ENCODE measurements at places on chromosomes 4 and X.

DNA sequence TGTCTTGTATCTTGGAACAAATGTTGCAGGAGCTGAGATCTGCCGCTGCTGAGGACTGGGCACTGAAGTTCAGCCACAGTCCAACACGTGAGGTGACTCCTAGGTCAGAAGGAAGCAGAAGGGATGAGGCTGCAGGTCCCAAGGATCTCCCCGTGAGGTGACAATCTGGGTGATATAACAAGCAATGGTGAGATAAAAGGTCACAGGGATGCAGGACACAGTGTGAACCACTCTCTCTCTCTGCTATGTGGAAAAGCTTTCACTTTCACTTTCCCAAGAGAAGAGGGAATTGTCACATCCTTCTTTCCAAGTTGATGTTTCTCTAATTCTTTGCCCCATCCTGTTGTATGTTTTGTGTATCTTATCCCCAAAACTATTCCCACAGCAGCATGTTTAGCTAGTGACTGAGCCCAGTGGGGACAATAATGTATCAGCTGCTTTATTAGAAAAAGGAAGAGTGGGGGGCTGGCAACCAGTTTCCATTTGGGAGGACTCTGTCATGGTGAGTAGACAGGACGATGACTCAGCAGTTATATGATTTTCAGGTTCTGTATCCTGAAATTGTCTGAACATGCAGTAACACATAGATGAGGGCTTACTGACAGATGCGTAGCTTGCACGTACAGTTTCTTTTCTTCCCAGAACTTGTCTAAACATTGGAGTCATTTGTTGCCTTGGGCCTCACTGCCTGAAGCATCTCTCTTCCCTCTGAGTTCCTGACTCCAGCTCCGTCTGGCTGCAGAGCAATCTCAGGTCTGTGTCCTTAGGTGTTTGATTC is 1415.8 kb upstream of the TENM3 start:
- no peak for DNase-seq

GRCh38 chr4:6938237-6938636 is 28.6 kb downstream of the TBC1D14 start:
- DNase-seq: no peak

DNA sequence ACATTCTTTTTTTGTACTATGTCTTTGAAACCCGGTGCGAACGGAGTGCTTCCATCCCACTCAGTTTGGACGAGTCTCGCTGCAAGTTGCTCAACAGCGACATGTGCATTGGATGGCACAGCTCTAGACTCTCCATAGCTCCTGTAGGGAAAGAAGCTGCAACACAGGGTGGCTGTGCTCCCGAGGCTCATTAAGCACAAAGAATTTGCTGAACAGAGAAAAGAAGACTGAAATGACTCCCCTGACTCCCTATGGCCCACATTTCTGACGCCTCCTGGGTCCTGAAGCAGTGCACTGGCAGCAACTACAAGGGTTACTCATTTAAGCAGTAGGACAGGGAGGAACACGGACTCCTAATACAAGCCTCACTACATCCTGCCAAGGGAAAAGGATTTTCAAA is 127.4 kb downstream of the SH3RF1 start:
- DNase-seq: no peak

DNA sequence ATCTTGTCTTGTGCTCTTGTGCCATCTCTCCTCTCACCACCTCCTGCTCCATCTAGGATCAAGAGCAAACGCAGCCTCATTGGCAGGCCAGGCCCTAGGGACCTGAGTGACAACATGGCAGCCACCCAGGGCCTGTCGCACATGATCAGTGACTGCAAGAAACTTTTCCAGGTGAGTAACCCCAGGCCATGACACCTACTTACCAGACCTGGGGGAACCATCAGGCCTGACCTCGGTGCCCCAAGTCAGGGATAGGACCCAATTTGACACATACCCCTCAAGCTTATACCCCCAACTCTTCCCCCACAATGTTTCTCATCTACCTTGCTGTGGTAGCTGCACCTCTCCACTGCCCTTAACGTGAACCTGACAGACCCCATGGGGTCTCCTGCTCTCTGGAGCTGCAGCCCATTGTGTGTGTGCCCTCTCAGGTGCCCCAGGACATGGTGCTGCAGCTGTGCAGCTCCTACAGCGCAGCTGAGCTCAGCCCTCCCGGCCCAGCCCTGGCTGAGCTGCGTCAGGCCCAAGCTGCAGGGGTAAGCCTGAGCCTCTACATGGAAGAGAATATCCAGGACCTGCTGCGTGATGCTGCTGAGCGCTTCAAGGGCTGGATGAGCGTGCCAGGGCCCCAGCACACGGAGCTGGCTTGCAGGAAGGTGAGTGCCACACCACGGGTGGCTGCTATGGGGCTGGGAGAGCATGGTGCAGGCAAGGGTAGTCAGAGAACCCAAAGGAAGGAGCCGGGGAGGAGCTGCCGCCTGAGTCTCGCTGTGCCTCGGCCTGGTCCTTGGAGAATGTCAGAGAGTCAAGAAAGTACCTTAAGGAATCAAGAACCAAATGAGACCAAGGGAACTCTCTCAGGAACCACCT is 74.8 kb downstream of the STARD8 start:
- no peak for DNase-seq

DNA sequence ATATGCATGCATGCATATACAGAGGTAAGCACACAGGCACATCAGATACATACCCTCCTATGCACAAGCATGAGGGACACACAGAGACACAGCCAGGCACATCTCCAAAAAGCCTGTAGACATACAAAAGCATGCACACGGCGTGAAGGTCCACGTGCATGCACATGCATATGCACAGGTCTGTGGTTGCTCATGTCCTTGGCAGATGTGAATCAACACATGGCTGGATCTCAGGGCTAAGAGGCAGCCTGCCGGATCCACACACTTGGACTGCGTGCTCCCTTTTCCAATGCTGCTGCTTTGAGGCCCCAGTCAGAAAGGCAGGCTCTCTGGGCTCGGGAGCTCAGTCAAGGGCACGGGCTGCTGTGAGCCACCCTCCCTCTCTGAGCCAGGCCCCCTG is 3.6 kb downstream of the STARD8 start:
- DNase-seq: no peak

- DNase-seq: no peak
Measured at GRCh38 chr4:185589067-185589836, 53.9 kb upstream of the PDLIM3 start.

All from activated CD8-positive, alpha-beta memory T cell treated with anti-CD3 and anti-CD28 coated beads for 4 hours (primary cell).